Activated CD4-positive, CD25-positive, alpha-beta regulatory T cell treated with anti-CD3 and anti-CD28 coated beads, Interleukin-2, amount 50 U/mL, for 16 hours (primary cell): ENCODE measurements at places on chromosomes 1 and 21.

GRCh38 chr1:13687151-13687715 is 12.8 kb upstream of the PRDM2 start:
- DNase-seq = no peak

GRCh38 chr1:77463216-77463615 is 181.4 kb downstream of the AK5 start:
- no peak for DNase-seq

DNA sequence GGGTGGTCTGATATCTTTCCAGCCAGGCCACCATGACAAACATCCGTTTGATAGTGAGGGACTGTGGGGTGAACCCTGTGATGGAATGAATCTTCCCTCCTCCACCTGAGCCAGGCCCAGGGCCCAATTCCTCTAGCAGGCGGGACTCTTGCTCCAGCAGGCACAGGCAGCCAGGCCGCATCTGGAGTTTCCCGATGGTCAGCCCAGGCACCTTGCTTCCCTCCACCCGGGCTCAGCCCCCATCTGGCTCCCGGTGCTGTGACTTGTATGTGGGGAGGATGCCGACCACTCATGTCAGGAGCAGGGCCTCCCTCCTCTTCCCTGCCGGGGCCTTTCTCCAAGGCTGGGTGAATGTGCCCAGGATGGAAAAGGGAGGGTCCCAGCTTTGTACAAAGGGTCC is 21.0 kb downstream of the KCNAB2 start:
- DNase-seq = no peak

DNA sequence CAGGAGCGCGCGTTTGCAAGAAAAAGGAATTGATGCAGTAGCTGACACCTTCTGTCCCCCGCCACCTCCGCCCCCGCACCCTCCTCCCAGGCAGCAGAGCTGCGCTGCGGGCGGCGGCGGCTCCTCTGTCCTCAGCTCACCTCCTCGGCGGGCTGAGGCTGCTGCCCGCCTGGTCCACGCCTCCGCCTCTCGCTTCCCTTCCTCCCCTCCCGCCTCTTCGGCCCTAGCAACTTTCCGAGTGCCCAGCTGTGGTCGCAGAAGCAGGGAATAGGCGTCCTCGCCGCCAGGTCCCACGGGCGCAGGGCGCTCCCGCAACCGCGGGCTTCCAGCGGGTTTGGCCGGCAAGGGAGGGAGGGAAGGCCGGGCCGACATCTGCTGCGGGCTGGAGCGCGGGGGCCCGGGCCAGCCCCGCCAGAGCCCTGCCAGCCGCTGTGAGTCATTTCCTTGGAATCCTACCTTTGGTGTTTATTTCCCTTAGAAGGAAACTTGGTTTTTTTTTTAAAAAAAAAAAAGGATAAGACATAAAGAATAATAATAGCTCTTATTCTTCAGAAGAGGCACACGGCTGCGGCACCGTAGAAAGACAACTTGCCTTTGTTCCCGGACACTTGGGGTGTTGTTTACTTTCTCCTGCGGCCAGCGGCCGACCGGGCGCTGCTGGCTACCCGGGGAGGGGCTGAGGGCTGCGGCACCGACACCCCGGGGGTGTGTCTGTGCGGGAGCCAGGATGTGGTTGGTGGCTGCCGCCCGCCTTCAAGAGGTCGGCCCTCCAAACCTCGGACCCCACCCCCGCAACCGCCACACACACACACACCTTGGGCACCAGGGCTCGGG is 1.1 kb downstream of the SERTAD4 start:
- no peak for DNase-seq

- DNase-seq = no peak
Observed at GRCh38 chr1:9044236-9044635, 18.0 kb upstream of the SLC2A7 start.

GRCh38 chr1:241140670-241141069 is 216.3 kb downstream of the RGS7 start:
- no peak for DNase-seq
